ENCODE measurements at places on chromosomes 6 and 20. TPM values are rescaled to one million over a fixed set of nuclear protein-coding genes. Genes with fewer than 3 reads are reported as not detected.

- no peak for DNase-seq
Measured at GRCh38 chr6:82113231-82113630, 134.3 kb downstream of the IBTK start.

GRCh38 chr6:87741001-87741650 lies 39.1 kb upstream of the AKIRIN2 start:
- DNase-seq = no peak

DNA sequence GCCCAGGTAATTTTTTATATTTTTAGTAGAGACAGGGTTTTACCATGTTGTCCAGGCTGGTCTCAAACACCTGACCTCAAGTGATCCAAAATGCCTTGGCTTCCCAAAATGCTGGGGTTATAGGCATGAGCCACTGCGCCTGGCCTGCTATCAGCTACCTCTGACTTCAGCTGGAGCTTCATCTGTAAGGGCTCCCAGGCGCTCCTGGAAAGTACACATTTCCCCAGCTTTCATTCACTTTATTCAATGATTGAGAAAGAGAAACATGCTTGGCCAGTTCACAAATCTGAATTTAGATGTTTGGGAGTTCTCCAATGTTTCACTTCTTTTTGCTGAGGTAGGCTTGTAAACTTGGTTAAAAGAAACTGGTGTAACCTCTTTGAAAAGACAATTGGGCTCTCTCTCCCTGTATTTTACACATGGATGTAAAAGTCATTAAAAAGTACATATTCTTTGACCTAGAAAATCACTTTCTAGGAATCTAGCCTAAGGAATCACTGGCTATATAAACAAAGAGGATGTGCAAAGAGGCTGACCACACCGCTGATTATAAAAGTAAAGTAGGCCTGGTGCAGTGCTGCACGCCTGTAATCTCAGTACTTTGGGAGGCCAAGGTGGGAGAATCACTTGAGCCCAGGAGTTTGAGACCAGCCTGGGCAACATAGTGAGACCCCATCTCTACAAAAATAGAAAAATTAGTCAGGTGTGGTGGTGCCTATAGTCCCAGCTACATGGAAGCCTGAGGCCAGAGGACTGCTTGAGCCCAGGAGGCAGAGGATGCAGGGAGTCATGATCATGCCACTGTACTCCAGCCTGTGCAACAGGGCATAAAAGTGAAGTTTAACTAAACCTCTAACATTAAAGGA lies 128.9 kb downstream of the BACH2 start:
- DNase-seq = no peak

DNA sequence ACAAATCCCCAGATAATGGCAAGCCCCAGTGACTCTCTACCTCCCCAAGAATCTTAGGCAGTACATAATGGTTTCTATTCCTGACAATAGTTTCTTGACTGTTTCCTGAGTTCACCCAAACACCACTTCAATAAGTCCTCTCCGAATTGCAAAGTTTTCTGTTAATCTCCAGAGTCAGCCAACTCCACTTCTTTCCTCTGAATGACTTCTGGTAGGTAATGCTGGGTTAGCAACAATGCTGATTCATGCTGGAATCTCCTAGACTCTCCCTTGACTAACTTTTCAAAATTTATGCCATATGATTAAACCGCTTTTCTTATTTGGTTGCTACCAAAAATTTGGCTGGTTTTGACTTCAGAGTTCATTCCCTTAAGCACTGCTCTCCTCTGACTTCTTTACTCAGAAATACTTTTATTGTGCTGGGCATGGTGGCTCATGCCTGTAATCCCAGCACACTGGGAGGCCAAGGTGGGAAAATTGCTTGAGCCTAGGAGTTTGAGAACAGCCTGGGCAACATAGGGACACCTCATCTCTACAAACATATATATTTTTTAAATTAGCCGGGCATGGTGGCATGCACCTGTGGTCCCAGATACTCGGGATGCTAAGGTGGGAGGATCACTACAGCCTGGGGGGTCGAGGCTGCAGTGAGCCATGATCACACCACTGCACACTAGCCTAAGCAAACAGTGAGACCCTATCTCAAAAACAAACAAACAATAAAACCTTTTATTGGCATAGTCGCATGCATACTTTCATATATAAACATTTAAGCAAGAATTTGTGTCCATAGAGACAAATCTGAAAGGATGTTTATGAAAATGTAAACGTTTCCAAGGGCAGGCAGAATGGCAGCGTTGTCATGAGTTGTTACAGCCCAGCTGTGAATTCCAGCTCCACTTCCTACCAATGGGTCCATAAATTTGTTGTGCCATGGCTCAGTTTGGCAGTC lies 249.3 kb upstream of the PLN start:
- DNase-seq = no peak

GRCh38 chr6:82131441-82131840 lies 116.1 kb downstream of the IBTK start:
- no peak for DNase-seq

GRCh38 chr20:6157345-6157744 lies 34.5 kb upstream of the FERMT1 start:
- DNase-seq = no peak

- DNase-seq = no peak
Measured at GRCh38 chr20:21693322-21693721, 12.1 kb upstream of the PAX1 start.

COX4I2 gene
- 4.8 TPM for total RNA-seq

RRAGD gene
- 11.4 TPM for total RNA-seq
